ENCODE measurements at places on chromosomes 4 and X.

DNA sequence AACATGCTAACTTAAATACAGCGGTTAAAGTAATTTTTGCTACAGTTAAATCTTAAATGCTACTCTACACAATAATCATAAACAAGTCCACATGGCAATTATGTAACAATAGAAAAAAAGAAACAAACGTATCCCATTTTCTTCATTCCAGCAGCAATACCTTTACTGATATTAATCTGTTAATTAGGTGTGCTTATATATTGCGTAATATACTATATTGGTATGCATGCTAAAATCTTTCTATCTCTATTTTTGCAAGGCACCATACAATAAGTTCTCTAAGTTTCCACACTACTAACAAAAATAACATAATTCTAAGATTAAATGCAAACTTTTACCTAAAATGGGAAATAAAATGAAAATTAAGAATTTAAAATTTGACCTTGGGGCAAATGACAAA, 500.6 kb downstream of the SPOCK3 start:
- no peak for DNase-seq

DNA sequence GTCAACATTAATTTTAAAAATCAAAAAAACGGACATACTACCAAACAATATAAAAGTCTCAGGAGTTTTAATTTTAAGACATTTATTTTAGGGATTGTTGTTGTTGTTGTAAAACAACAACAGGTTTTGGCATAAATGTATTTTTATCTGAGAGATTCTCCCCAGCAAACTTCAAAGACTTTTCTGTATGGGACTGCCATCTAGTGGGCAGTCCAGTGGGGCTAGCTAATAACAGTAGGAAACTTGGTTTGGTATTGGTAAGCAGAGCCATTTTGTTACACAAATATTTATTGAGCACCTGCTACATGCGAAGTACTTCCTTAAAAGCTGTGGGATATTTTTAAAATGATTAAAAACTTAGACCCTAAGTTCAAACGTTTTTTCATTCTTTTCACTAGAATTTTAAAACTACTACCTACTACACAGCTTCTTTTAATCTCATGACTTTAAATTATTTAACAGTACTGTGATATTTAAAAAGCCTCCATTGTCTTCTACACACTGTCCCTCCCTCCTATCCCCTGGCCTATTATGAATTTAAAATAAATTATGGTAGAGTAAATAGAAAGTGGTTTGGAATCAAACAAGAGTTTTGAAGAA, 1028.4 kb upstream of the INTU start:
- no peak for DNase-seq

DNA sequence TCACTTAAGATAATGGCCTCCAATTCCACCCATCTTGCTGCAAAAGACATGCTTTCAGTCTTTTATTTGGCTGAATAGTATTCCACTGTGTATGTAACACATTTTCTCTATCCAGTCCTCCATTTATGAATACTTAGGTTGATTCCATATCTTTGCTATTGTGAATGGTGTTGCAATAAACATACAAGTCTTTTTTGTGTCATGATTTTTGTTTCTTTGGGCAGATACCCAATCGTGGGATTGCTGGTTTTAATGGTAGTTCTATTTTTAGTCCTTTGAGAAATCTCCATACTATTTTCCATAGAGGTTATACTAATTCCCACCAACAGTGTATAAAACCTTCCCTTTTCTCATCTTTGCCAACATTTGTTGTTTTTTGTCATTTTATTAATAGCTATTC, 180.9 kb downstream of the SMIM20 start:
- DNase-seq: no peak

GRCh38 chr4:98648602-98649001, 9.8 kb downstream of the TSPAN5 start:
- DNase-seq: no peak

DNA sequence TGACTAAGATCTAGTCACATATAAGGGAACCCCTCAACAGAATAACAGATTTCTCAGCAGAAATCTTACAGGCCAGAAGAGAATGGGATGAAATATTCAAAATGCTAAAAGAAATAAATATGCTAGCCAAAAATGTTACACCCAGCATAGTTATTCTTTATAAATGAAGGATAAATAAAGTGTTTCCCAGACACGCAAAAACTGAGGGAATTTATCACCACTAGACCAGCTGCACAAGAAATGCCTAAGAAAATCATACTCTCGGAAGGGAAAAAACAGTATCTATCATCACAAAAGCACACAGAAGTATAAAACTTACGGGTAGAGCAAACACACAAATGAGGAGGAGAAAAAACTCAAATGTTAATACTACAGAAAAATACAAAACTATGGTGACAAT, 162.1 kb downstream of the HHIP start:
- DNase-seq: no peak
